ENCODE measurements at places on chromosomes 1 and 21.
A peak's percentile ranks its signal among the peaks of the same experiment; 100 is the strongest.

GRCh38 chr1:44640200-44640853 lies 34.0 kb downstream of the TMEM53 start:
- no peak for DNase-seq

DNA sequence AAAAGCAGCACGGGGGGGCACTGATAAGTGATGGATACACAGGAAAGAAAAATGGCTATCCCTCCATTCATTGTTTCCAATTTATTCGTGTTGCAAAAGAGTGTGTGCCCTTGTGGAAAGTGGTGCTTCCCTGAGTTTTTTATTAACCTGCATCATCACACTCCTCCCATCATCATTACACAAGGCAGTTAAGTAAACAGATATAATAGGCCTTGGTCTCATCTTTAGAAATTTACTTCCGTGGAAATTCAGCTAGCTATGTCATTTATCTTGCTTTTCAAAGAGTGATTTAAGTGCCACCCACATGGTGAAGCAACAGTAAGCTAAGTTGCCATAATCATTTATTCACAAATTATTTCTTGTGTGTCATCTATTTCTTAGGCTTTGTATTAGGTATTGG lies 473.3 kb downstream of the NEGR1 start:
- no peak for DNase-seq

GRCh38 chr1:237677979-237678378 lies 212.7 kb downstream of the ZP4 start:
- DNase-seq: no peak

DNA sequence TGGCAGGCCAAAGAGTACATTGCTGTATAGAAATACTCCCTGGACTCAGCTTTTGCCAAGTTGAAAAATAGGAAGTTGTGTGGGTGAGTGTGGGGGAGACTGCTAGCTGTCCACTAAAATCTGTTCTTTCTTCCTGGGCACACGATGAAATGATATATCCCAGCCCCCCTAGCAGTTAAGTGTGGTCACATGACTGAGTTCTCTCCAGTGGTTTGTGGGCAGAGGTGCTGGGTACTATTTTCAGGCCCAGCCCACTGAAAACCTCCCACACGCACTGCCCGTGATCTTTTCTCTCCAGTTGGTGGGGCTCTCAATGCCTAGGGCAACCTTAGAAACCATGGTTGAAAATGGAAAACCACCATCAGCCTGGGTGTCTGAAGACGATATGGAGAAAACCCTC lies 119.7 kb upstream of the LMO4 start:
- no peak for DNase-seq

GRCh38 chr1:180953291-180954004 lies 40.8 kb downstream of the KIAA1614 start:
- peak; percentile 34 for DNase-seq

GRCh38 chr1:117026361-117026760 lies 24.8 kb downstream of the CD101 start:
- no peak for DNase-seq

DNA sequence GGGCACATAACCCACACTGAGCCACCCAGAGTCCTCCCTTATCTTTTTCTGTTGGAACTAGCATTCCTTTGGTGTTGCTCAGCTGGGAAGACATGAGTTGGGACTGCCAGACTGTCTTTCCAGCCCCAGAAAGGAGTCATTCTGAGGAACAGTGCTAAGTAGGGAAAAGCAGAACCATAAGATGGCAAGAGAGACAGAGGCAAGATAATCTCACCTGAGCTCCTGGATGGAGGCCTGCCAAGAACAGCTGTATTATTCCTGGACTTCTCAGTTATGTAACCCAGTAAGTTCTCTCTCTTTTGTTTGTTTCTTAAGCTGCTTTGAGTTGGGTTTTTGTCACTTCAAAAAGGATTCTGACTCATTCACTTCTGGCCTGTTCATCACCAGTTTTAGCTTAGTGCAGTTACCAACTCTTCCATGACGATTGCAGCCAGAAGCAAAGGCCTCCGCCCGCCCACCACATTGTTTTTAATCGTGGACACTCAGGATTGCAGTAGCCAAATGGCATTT lies 134.4 kb downstream of the OMA1 start:
- no peak for DNase-seq

GRCh38 chr1:211035821-211036380 lies 98.0 kb downstream of the KCNH1 start:
- DNase-seq: no peak

- DNase-seq: no peak
Measured at GRCh38 chr1:46087891-46088290, 44.5 kb downstream of the PIK3R3 start.

DNA sequence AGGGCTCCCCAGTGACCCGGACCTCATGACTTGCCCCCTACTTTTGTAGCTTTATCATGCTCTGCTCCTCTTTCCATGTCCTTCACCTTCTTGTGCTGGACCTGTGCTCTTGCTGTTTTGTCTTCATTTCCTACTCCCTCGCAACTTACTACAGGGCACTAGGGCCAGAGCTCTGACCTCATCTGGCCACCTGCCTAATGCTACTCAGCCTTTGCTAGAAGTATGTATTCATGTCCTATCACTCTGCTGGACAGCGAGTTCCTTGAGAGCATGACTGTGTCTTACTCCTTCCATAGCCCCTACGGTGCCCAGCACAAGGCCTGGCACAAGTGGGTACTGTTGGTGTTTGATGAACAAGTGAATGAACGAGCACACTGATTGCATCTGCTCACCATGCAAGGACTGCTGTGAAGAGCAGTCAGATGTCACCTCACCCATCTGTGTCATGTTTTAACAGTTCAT lies 1.9 kb downstream of the MTFR1L start:
- no peak for DNase-seq

DNA sequence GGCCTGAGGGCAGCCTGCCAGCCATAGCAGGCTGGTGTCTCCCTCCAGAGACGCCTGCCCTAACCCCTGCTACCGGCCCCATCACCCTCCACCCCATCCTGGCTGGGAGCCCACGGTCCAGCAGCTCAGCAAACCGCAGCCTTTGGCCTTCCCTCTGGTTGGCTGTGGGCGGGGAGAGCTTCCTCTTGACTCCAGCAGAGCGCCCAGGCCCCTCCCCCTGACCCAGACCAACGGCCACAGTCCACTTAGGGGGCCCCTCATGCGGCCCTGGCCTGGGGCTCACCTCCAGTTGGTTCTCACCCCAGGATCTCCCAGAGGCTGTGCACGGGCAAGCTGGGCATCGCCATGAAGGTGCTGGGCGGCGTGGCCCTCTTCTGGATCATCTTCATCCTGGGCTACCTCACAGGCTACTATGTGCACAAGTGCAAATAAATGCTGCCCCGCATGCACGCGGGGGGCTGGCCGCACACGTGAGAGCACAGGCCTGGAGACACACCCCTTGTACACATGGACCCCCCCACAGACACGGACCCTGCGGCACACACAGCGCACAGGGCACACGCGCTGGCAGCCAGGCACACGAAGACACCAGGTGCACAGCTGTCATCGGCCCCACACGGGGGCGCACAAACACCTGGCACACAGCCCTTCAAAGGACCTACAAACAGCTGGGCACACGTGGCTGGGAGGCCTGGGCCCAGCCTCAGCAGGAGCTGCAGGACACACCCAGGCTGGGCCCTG lies 3.1 kb downstream of the SMIM1 start:
- DNase-seq: peak; percentile 64

DNA sequence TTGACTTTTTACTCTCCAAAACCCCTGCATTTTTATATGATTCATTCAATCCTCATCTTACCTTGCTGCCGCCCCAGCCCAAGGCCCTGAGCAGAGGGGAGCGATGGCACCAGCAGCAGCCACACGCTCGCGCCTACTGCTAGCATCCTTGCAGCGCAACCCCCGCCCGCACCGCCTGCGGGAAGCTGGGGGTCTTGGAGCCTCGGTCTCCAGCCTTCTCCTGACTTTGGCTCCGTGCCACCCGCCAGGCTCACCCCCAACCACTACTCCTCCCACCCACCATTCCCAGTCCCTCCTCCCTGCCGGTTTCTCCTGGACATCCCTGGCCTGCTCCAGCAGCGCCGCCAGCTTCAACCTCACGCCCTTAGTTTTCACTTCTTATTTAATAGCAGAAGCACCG lies 76.6 kb downstream of the RPE65 start:
- DNase-seq: no peak

GRCh38 chr21:34908419-34909055 lies 140.6 kb downstream of the RUNX1 start:
- no peak for DNase-seq
